ENCODE measurements at places on chromosomes 4 and X.

- no peak for DNase-seq
These were observed 43.2 kb downstream of the SCFD2 start for GRCh38 chr4:53322696-53323095.

DNA sequence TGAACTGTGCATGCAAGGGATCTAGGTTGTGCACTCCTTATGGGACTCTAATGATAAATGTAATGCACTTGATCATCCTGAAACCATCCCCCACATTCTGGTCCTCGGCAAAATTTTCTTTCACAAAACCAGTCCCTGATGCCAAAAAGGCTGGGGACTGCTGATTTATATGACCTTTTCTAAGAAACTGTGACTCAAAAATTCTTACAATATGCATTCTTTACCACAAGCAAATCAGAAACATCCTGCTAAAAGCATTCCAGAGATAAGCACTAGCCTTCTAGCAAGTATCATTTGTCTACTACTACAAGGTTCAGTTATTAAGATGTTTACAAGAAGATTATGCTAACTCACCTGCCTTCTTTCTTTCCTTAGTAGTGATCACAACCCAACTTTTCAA is 166.5 kb upstream of the PCDH7 start:
- DNase-seq = no peak

- no peak for DNase-seq
These were observed 115.0 kb upstream of the ETNPPL start for GRCh38 chr4:108877821-108878220.

- DNase-seq = no peak
These were observed 128.1 kb downstream of the SORBS2 start for GRCh38 chr4:185683896-185684295.

- no peak for DNase-seq
These were observed 43.8 kb downstream of the ADGRL3 start for GRCh38 chr4:61243962-61244361.

- no peak for DNase-seq
These were observed 1.0 kb downstream of the PRDX4 start for GRCh38 chrX:23668335-23668734.
